Keratinocyte (primary cell): ENCODE measurements at places on chromosomes 3 and 15. TPM values are rescaled to one million over a fixed set of nuclear protein-coding genes. Genes with fewer than 3 reads are reported as not detected.

- no peaks in the 10 kb centered on the region for H3K4me1 ChIP-seq
- H3K4me3 ChIP-seq, result no peak overlapping the region
- DNase-seq, result no peak
- no peaks in the 10 kb centered on the region for H3K36me3 ChIP-seq
These were observed 96.0 kb upstream of the VGLL4 start for GRCh38 chr3:11739706-11740105.

GRCh38 chr3:42184651-42185443 lies 81.1 kb downstream of the CCK start:
- H3K36me3 ChIP-seq, result peaks cover 18% of the 10 kb centered on the region
- H3K27ac ChIP-seq, result peak overlapping the region; percentile 37
- no peak overlapping the region for H3K4me3 ChIP-seq
- DNase-seq, result no peak

GRCh38 chr15:74651242-74651741 lies 35.7 kb downstream of the CLK3 start:
- no peak for DNase-seq
- H3K4me3 ChIP-seq, result no peak overlapping the region
- no peaks in the 10 kb centered on the region for H3K27me3 ChIP-seq
- H3K36me3 ChIP-seq, result peaks cover 4% of the 10 kb centered on the region
- peaks cover 12% of the 10 kb centered on the region for H3K4me1 ChIP-seq

- DNase-seq, result no peak
- no peaks in the 10 kb centered on the region for H3K27me3 ChIP-seq
- no peaks in the 10 kb centered on the region for H3K4me1 ChIP-seq
These were observed 182.2 kb downstream of the APBA2 start for GRCh38 chr15:29067949-29068348.

DNA sequence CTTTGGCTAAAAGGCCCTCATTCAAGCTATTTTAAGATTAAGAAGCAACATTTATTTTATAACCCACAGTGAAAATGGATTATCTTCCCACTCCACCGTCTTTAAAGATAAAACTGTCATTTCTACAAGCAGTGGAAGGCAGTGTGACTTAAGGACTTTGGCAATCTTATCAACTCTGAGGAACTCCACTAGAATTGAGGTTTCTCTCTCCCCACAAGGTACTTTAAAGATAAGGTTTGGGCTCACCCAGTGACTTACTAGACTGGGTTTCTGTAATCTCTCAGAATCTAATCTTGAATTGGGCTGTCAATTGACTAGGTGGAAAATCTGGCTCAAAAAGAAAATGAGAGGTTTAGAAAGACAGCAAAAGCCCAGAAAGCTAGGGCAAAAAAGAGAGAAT lies 21.7 kb downstream of the ZNF385D start:
- no peak for DNase-seq
- no peak overlapping the region for H3K27ac ChIP-seq
- no peaks in the 10 kb centered on the region for H3K36me3 ChIP-seq

DNA sequence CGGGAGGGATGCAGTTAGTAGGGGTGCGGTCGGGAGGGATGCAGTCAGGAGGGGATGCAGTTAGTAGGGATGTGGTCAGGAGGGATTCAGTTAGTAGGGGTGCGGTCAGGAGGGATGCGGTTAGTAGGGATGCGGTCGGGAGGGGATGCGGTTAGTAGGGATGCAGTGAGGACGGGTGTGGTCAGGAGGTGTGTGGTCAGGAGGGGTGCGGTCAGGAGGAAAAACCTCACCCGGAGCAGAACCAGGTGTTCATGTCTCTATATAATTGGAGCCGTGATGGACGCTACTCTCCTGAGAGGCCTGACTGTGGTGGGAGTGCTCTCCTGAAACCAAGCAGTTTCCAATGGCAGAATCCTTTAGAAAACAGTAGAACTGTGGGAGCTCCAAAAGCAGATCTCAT lies 95.8 kb downstream of the BDH1 start:
- DNase-seq, result no peak
- no peak overlapping the region for H3K4me3 ChIP-seq
- H3K4me1 ChIP-seq, result peaks cover 20% of the 10 kb centered on the region
- H3K36me3 ChIP-seq, result no peaks in the 10 kb centered on the region
- H3K27me3 ChIP-seq, result no peaks in the 10 kb centered on the region

- peaks cover 37% of the 10 kb centered on the region for H3K4me1 ChIP-seq
- H3K4me3 ChIP-seq, result no peak overlapping the region
- peak; percentile 28 for DNase-seq
- no peaks in the 10 kb centered on the region for H3K36me3 ChIP-seq
- peak overlapping the region; percentile 0 for H3K27ac ChIP-seq
These were observed 175.1 kb upstream of the TSC22D2 start for GRCh38 chr3:150232992-150233451.

- no peak overlapping the region for H3K27ac ChIP-seq
- no peaks in the 10 kb centered on the region for H3K27me3 ChIP-seq
- no peak overlapping the region for H3K4me3 ChIP-seq
- H3K36me3 ChIP-seq, result peaks cover 16% of the 10 kb centered on the region
These were observed 47.5 kb downstream of the NR1I2 start for GRCh38 chr3:119829420-119829819.

Gene PTH1R
- not detected in 3 replicates for polyA plus RNA-seq

Gene GATM
- 0.53 to 1.2 TPM (median 0.60 TPM) in 3 replicates for polyA plus RNA-seq

Gene POTEB2
- not detected in 3 replicates for polyA plus RNA-seq

Gene CACNA2D3
- polyA plus RNA-seq, result 0.02 to 0.15 TPM (median 0.08 TPM) in 3 replicates

DNA sequence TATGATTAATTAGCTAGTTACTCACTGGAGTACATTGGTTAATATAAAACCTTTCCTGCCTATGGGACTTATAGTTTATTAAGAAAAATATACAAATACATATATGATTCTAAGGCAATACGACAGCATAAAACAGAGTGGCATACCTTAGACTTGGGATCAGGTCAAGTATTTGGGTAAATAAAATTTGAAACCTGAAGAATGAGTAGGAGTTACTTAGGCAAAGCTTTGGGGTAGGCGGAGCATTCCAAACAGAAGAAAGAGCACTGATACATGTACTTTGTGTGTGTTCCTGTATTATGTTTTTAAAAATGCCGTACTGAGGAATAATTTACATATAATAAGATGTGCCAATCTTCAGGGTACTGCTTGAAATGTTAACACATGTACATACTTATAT lies 15.1 kb downstream of the ZPLD1 start:
- H3K27me3 ChIP-seq, result no peaks in the 10 kb centered on the region
- DNase-seq, result no peak
- no peaks in the 10 kb centered on the region for H3K36me3 ChIP-seq
- no peak overlapping the region for H3K4me3 ChIP-seq

DNA sequence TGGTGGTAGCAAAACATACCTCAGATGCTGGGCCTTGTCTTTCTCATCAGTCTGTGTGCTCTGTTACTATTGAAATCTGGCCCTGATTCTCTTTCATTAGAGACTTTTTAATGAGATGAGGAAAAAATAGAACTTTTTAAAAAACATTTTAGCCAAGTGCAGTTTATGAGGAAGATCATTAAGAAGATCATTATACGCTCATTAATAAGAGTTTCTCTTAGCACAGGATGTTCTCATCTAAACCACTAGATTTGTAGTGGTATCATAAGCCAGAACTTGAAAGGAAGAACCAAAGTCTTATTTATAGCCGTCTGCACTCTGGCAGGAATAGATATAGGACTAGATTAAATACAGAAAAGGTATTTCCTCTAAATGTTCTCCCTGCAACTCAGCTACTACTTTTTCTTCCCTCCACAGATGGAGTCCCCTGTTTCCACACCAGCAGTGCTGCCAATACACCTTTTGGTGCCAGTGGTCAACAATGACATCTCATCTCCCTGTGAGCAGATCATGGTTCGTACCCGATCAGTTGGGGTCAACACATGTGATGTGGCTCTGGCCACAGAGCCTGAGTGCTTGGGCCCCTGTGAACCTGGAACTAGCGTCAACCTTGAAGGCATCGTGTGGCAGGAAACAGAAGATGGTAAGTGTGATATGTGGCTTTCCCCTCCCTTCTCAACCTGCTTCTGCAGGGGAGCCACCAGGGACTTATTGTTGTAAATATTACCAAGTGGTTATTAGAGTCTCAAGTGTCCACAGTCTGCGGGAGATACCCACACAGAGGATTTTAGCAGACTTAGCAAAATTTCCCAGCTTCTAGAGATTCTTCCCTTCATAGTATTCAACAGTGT lies 152.8 kb downstream of the RBPMS2 start:
- peaks cover 3% of the 10 kb centered on the region for H3K36me3 ChIP-seq
- H3K27ac ChIP-seq, result no peak overlapping the region
- peaks cover 17% of the 10 kb centered on the region for H3K4me1 ChIP-seq
- no peak for DNase-seq
- no peak overlapping the region for H3K4me3 ChIP-seq

DNA sequence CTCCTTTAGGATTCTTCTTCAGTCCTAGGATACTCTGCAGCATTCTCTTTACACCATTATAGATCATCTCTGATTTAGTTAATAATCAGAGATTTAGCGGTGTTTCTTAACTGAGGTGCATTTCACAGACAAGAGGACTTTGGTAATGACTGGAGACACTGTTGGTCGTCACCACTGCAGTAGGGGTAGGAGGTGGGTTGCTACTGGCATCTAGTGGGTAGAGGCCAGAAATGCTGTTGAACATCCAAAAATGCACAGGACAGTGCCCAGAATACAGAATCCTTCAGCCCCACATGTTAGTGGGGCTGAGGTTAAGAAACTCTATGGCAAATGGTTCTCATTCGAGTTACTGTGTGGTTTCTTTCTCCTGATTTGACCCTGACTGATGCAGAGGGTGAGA lies 80.4 kb upstream of the LMCD1 start:
- H3K4me3 ChIP-seq, result no peak overlapping the region
- H3K27ac ChIP-seq, result no peak overlapping the region
- H3K36me3 ChIP-seq, result no peaks in the 10 kb centered on the region
- H3K4me1 ChIP-seq, result no peaks in the 10 kb centered on the region
- DNase-seq, result no peak
- peaks cover 4% of the 10 kb centered on the region for H3K27me3 ChIP-seq

DNA sequence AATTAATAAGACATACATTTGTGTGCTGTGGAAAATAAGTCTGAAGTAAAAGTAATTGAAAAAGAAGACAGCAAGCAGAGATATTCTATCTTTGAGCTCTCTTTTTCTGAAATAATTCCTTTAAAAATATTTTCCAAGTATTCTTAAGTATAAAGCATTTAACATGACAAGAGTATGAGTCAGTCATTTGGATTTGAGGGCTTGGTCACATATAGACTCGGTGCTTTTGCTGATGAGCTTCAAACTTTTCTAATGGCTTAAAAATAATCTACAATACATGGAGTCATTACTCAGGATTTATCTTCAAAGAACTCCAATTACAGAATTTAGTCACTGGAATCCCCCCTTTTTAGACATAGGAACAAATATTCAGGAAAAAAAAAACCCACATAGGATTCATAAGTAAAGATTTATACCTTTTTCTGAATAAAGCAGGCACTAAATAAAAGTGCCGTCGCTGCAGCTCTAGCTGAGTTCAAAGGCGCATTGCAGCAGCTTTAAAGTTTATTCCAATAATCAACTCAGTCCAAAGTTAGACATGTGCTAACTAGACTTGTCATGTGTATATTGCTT lies 147.5 kb downstream of the CTNNB1 start:
- no peak for DNase-seq
- H3K4me3 ChIP-seq, result no peak overlapping the region
- H3K27ac ChIP-seq, result no peak overlapping the region
- H3K27me3 ChIP-seq, result no peaks in the 10 kb centered on the region
- H3K36me3 ChIP-seq, result no peaks in the 10 kb centered on the region
- H3K4me1 ChIP-seq, result no peaks in the 10 kb centered on the region

Gene EHHADH
- polyA plus RNA-seq, result 4.8 to 6.0 TPM (median 5.6 TPM) in 3 replicates

Gene MINAR1
- polyA plus RNA-seq, result 0.07 to 0.13 TPM (median 0.10 TPM) in 3 replicates

Gene NEIL1
- 3.6 to 10.4 TPM (median 5.5 TPM) in 3 replicates for polyA plus RNA-seq

Gene PXYLP1
- polyA plus RNA-seq, result 2.3 to 3.1 TPM (median 3.0 TPM) in 3 replicates

GRCh38 chr15:75693501-75694240 lies 19.0 kb downstream of the CSPG4 start:
- H3K4me1 ChIP-seq, result peaks cover 47% of the 10 kb centered on the region
- no peaks in the 10 kb centered on the region for H3K27me3 ChIP-seq
- no peak overlapping the region for H3K4me3 ChIP-seq
- H3K36me3 ChIP-seq, result no peaks in the 10 kb centered on the region
- peak overlapping the region; percentile 88 for H3K27ac ChIP-seq

- DNase-seq, result no peak
- no peaks in the 10 kb centered on the region for H3K27me3 ChIP-seq
- no peak overlapping the region for H3K4me3 ChIP-seq
- H3K27ac ChIP-seq, result no peak overlapping the region
- no peaks in the 10 kb centered on the region for H3K4me1 ChIP-seq
These were observed 72.6 kb downstream of the NAALADL2 start for GRCh38 chr3:174931473-174932353.

- peaks cover 3% of the 10 kb centered on the region for H3K4me1 ChIP-seq
- no peaks in the 10 kb centered on the region for H3K36me3 ChIP-seq
- no peak overlapping the region for H3K27ac ChIP-seq
These were observed 31.8 kb upstream of the PSMD6 start for GRCh38 chr3:64055076-64055475.

Gene SLCO2A1
- polyA plus RNA-seq, result 0.80 to 1.8 TPM (median 0.93 TPM) in 3 replicates

DNA sequence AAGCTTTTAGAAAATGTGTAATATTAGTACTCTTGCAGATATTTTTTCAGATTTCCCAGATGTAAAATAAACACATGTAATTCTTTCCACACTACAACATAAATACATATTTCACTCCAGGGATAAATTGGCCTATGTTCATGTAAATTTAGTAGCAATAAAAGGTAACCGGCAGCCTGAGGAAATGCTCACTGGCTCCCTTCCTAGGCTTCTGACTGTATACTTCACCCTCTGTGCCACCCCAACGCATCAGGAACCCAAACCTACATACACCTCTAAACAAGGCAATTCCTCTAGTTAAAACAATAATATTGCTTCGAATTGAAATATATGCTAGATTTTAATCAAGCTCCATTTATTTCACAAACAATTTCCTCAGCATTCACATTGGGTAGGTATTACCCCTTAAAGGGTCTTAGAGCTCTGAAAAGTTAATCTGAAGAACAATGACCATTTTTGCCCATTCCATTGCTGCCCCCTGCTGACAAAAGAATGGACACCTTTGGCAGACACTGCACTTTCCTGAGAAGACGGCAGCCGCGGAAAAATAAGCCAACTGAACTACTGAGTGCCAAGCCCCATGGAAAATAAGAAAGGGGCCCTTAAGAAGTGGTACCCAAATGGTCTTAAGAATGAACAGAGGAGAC lies 212.5 kb downstream of the OSBPL10 start:
- H3K4me1 ChIP-seq, result no peaks in the 10 kb centered on the region
- peaks cover 2% of the 10 kb centered on the region for H3K36me3 ChIP-seq
- DNase-seq, result no peak
- no peak overlapping the region for H3K27ac ChIP-seq
- no peaks in the 10 kb centered on the region for H3K27me3 ChIP-seq

DNA sequence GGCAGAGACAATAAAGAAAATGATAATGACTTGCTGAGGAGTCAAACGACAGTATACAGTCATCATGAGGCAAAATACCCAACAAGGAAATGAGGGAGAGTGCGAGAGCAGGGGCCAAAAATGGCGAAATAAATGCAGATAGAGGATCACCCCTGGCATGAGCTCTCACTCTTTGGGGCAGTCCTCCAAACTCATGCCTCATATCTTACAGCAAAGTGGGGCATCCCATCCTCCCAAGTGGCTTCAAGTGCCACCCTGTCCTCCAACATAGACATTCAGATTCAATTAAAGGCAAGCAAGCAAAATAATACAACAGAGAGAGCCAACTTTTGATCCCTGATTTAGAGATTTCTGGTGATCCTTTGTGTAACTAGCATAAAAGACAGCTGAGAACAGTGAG lies 278.4 kb downstream of the GBE1 start:
- no peaks in the 10 kb centered on the region for H3K36me3 ChIP-seq
- peaks cover 9% of the 10 kb centered on the region for H3K4me1 ChIP-seq
- DNase-seq, result no peak
- no peak overlapping the region for H3K27ac ChIP-seq
